ENCODE measurements at places on chromosomes 3 and 15.

DNA sequence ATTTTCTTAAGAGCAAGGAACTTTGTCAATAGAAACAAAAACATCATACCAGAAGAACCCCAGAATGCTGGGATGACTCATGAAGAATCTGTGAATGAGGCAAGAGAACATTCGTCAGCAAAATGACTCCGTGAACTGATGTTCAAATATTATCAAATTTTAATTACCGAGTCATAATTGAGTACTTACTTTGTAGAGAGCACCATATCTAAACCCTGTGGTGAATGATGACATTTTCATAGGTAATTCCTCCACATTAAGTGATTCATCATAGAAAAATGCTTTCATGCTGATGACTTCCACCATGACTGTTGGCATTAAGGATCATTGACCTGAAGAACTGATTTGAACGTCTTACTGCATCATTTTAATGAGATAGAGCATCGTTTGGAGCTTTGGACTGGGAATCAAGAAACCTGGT lies 56.3 kb downstream of the PPARG start:
- no peak for DNase-seq

DNA sequence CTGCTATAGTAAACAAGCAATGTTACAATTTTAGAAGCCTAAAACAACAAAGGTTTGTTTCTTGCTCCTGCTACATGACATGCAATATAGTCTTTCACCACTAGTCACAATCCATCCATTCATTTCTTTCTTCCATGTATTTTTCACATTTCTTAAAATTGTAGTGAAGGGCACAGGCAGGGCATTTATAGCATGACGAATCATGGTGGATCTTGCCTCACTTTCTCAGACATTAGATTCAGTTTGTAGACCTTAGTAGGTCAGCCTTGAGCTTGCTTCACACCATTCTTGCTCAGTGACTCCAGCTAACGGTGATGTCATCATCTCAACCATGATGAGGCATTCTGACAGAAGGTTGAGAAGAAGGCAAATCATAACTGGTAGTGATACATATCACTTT lies 546.8 kb downstream of the TBL1XR1 start:
- DNase-seq, result no peak

DNA sequence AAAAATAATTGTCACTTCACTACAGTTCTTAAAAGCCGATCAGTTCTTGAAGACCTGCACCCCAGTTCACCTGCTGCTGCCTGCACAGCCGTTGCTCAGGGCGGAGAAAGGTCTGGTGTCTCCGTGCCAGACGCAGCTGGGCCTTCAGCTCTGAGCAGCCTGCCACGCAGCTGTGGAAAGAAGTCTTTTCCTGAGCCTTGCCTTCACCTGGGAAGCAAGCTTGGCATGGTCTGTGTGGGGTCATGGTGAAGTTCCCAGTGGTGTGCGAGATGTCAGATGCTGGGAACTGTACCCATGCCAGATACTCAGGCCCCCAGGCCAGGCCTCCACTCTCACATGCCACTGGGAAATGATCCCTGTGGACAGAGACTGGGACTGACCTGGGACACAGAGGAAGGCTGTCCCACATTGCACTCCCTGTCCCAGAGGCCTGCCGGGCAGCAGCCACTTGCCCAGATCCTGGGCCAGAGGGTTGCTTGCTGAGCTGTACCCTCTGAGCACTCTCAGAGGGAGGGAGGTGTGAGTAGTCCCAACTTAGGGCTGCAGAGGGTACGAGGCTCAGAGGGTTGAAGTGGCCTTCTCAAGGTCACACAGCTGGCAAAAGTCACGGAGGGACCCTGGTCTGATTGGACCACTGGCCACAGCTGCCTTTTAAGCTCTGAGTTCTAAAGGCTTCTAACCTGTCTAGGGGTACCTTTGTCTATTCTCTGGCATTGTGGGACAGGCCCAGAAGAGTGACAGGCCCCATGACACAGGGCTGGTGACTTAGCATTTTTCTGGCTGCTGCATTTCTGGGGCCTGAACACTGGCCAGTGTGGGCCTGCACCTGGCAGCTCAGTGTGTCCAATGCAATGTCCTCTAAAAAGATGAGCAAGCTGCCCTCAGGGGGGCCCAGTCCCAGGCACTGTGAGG lies 55.4 kb downstream of the KLF13 start:
- no peak for DNase-seq

DNA sequence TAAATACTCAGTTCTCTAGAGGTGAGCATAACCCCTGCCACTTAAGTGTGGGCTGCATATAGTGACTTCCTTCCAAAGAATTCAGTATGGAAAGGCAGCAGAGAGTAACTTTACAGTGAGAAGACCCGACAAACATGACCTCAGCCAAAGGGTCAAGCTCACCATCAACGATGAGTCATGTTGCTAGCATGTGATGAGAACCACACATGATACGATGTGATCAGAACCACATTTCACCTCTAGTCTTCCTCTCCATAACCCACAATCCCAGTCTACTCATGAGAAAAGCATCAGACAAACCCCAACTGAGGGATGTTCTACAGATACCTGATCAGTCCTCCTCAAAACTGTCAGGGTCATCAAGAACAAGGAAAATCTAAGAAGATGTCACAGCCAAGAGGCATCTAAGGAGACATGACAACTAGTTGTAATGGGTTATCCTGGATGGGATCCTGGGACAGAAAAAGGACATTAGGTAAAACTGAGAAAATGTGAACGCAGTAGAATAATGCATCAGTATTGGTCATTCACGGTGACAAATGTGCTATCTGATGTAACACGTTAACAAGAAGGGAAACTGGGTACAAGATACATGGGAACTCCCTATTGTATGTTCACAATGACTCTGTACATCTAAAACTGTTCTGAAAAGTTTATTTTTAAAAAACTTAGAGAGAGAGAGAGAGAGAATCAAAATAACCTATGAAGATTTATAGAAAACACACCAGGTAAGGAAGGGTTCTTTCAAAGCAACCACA lies 28.3 kb downstream of the SEC61A1 start:
- no peak for DNase-seq

- DNase-seq, result no peak
Measured at GRCh38 chr3:150385296-150386242, 22.5 kb upstream of the TSC22D2 start.

DNA sequence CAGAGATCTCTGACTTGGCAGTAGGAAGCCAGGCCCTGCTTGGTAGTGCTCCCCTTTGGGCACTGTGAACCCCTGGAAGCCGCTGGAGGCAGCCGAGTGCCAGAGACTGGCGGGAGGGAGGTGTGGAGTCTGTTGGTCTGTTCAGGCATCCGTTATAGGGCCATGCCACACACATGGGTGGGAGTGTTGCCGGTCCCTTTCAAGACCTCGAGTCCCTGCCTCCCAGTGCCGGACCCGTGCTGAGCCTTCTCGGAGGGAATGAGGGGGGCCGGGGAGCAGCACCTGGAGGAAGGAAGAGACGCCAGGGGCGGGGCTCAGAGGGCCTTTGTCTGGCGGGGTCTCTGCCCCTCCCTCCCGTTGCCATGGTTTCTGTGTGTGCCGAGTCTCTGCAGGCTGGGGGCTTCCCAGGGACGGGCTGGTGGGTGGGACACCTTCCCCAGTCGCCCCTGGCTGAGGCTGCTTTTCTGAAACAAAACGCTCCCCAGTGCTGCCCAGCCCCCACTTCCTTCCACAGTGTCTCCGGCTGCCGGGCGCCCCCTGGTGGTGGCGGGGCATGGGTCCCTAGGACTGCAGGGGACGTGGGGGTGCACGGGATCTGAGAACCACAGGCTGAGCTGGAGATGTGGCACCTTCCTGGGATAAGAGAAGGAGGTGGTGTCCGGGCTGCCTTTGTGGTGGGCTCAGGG lies 10.0 kb downstream of the GNAI2 start:
- DNase-seq, result peak; percentile 84

- DNase-seq, result no peak
Measured at GRCh38 chr15:95795386-95795785, 535.1 kb upstream of the NR2F2 start.

DNA sequence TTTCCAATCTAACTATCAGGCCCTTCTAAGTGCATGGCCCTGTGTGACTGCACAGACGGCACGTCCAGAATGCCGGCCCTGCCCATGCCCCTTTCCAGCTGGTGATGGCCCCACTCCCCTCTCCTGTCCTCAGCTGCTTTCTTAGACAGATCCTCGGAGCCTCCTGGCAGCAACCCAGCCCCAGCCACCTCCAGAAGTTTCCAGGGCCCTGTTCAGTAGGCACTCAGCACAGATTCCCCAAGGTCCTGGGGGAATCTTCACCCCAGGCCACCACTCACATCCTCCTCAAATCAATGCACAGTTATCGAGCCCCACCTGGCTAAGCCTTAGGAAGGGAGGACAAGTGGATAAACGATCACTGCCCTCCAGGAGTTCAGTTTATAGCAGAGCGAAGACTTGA lies 1.4 kb upstream of the CRABP1 start:
- DNase-seq, result no peak

DNA sequence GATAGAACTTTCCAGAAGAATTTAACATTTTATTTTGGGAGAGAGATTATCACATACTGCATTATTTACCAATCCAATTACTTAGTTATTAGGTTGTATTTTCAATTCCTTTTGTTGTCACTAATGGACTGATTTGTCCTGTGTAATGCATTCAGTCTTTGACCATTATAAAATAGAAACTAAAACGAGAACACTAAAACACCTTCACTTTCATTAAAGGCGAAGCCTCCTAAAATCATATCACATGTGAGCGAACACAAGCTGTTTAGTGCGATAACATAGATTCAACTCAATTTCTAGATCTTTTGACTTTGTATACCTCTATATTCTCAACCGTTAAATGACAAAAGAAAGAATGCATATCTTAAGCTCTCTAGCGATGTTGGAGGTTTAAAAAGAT lies 253.4 kb downstream of the VGLL3 start:
- no peak for DNase-seq

GRCh38 chr3:187072102-187072501 lies 67.2 kb downstream of the RPL39L start:
- no peak for DNase-seq

DNA sequence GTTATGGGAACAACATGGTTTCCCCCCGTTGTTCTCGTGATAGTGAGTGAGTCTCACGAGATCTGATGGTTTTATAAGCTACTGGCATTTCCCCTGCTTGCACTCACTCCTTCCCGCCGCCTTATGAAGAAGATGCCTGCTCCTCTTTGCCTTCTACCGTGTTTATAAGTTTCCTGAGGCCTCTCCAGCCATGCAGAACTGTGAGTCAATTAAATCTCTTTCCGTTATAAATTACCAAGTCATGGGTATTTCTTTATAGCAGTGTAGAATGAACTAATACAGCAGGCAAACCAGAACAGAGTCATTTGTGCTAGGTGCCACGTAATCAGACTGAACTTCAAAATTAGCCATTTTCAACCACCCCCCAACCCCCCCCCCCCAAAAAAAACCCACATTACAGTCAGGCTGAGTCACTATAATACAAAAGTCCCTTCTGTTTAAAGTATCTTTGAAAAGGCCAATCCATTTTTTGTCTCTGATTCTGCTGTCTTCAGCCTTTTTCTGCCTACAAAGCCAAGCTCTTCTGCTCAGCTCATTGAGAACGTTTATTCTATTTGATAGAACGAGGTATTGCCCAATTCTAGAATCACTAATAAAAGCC lies 4.1 kb downstream of the OR4F6 start:
- no peak for DNase-seq

- DNase-seq, result peak; percentile 37
Measured at GRCh38 chr3:60048447-60048848, 998.6 kb upstream of the CFAP20DC start.

DNA sequence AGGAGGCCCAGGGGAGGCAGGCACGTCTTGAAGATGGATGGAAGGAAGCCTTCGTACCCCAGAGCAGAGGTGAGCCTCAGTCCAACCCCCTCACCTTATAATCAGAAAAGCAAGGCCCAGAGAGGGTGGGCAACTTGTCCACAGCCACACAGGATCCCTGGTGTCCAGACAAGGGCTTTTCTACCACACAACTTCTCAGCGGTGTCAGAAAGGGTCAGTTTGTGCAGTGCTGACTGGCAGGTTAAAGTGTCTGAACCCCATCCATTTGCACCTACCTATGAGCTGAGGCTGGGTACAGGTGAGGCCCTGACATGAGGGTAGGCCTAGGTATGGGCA lies 8.6 kb downstream of the IGDCC3 start:
- no peak for DNase-seq

DNA sequence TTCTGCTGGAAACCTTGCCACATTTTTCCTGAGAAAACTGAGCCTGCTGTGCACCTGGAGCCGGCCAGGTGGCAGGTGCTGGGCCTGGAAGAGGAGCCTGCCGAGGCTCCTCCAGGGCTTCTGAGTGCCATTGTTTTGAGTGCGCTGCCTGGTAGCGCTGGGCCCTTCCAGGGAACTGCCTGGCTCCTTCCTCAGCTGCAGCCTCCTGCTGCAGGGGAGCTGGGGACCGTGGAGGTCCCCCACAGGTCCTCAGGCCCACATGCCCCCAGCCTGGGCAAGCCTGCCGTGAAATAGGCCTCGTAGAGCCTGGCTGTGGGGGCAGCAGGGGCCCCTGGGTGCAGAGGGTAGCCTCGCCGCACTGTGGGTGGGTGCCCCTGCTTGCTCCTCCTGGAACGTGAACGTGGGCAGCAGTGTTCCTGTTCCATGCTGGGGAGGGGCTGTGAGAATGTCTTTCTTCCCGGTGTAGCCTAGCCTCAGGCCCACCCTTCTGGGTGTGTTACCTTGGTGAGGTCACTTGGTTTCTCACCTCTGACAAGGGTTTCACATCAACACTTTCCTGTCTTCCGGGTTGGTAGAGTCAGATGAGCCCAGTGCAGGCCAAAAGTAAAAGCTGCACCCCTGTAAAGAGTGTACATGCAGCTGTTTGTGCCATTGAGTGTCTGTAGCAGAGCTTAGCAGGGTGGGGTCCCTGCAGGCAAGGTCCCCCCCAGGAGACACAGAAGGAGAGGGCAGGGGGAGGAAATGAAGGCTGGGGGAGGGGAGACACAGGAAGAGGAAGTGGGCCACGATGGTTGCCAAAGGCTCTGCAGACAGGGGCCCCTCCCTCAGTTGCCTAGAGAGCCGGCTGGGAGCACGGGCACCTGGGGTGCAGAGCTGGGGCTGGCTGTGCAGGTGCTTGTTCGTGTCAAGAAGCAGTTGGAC lies 34.5 kb downstream of the KLF13 start:
- no peak for DNase-seq

- DNase-seq, result no peak
Measured at GRCh38 chr15:32899126-32899596, 181.4 kb downstream of the GREM1 start.

- no peak for DNase-seq
Measured at GRCh38 chr3:196519718-196520082, 4.6 kb upstream of the SMCO1 start.

DNA sequence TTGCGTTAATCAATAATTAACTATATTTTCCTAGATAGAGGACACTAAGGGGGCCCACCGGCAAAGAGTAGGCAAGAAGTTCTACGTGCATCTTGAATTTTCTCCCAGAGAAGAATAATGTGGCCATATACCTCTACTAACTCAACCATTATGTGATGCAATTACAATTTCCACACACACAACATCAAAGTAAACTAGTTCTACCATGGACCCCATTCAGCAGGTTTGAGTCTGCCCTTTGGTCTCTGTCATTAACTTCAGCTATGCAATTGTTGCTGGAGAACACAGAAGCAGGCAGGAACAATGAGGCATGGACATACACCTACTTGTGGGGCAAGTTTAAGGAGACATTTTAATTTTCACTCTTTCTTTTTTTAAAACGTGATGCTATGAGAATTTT lies 705.9 kb downstream of the PDCD6IP start:
- no peak for DNase-seq
